ENCODE measurements at places on chromosomes 5 and 9.

GRCh38 chr5:139147483-139148087, 50.6 kb downstream of the SIL1 start:
- DNase-seq = peak; percentile 11

DNA sequence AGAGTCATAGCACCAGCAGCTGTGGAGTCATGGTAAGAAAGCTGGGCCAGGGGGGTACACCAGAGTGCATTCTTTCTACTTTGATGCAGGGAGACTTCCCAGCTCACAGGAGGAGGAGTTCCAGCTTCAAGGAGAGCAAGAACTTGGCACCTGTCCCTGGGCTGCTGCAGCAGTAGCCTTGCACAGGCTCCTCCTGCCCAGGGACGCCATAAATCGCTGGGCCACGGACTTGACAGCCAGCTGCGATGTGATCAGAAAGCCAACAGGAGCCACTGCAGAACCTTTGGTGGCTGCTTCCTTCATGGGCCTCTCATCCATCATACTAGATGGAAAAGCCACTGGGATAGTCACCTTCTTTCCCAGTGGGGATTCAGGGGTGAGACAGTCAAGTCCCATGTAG, 234.7 kb downstream of the NMUR2 start:
- no peak for DNase-seq

GRCh38 chr5:77076961-77077828, 9.9 kb downstream of the ZBED3 start:
- no peak for DNase-seq

DNA sequence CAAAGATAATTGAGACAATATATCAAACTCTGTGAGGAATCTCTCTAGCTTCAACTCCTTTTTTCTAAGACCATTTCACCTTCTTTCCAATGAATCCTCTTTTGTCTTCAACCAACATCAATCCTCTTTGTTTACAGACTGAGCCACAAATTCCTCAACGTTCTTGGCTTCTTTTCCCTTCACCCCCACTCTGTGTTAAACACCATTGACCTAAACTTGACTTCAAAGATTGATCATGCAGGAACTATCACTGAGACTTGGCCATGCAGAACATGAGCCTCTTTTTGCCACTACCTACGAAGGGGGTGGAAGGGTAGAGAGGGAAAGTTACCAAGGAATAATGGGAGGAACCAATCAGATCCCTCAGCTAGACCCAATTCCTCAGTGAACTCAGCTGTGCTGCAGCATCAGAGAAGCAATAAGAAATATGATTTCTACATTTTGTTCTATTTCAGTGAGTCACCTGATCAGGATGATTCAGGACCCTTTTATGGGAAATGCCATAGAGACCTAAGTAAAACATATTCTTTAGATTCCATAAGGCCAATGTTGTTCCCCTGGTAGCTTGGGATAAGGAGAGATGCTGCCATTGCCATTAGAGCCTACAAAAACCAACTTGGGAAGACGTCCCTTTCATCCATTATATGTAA, 187.7 kb upstream of the RGMB start:
- DNase-seq = no peak

DNA sequence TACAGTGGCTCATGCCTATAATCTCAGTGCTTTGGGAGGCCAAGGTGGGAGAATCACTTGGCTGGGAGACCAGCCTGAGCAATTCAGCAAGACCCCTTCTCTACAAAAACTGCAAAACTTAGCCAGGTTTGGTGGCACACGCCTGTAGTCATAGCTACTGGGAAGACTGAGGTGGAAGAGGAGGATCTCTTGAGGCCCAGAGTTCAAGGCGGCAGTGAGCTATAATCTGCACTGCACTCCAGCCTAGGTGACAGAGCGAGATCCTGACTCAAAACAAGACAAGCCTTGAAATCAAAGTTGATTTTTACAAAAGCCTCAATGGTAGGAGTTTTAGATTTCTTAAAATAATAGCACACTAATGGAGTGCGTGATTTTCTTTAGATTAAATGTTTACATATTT, 14.6 kb downstream of the UBE2D2 start:
- DNase-seq = no peak

- no peak for DNase-seq
Measured at GRCh38 chr9:11039006-11039405, 426.2 kb upstream of the PTPRD start.

- peak; percentile 57 for DNase-seq
Measured at GRCh38 chr5:109316634-109317033, 93.1 kb downstream of the PJA2 start.

- peak; percentile 33 for DNase-seq
Measured at GRCh38 chr9:134325096-134325812, 1.0 kb upstream of the RXRA start.

DNA sequence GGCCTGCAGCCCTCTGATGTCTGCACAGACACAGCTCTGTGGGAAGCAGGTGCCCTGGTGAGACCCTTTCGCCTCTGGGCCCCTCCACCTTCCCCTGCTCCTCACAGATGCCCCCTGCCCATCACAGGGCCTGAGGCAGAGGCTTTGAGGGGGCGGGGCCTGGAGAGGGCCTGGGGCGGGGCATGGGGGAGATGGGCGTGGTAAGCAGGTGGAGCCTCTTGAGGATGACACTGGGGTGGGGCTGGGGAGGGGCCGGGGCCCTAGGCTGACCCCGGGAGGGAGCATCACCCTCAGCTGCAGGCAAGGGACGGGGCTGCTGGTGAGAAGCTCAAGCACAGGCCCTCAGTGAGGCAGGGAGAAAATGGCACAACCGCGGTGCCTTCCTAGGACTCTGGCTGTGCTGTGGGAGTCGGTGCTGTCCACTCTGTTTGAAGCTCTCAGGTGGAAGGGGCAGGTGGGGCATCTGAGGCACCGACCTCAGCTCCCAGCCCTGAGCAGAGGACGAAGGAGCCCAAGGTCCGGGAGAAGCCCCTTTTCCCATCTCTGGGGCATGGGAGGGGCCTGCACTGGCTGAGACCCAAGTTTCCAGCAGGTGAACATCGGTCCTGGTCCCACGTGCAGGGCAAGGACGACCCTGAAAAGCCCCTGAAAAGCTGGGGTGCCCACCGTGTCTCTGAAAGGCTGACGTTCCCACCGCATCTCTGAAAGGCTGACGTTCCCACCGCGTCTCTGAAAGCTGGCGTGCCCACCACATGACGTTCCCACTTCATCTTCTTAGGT, 17.5 kb upstream of the SLC9A3 start:
- DNase-seq = no peak

- no peak for DNase-seq
Measured at GRCh38 chr5:115342590-115343377, 46.3 kb upstream of the CCDC112 start.

DNA sequence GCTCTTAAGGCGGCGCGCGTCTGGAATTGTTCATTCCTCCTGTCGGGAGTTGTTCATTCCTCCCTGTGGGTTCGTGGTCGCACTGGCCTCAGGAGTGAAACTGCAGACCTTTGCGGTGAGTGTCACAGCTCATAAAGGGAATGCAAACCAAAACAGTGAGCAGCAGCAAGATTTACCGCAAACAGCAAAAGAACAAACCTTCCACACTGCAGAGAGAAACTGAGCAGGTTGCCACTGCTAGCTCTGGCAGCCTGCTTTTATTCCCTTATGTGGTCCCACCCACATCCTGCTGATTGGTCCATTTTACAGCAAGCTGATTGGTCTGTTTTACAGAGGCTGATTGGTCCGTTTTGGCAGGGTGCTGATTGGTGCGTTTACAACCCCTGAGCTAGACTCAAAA, 1365.3 kb upstream of the WWC1 start:
- no peak for DNase-seq

GRCh38 chr9:124242331-124243194, 15.2 kb upstream of the NEK6 start:
- no peak for DNase-seq

DNA sequence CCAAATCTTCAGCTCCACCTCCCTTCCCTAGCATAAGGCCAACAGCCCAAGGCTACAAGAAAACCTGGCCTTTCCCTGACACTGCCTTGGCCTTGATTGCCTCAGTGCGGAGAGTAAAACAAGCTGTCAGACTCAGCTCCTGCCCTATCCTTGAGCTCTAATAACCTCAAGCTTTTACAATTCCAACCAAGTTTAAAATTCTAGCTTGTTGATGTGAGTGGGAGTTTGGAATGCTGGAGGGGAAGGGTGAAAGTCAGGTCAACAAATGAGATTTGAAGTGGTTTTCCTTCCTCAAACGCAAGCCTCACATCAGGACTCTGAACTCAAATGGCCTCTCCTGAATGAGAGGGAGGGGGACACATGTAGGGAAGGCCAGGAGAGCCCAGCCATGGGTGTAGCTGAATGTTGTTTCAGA, 197.0 kb upstream of the VLDLR start:
- DNase-seq = no peak

DNA sequence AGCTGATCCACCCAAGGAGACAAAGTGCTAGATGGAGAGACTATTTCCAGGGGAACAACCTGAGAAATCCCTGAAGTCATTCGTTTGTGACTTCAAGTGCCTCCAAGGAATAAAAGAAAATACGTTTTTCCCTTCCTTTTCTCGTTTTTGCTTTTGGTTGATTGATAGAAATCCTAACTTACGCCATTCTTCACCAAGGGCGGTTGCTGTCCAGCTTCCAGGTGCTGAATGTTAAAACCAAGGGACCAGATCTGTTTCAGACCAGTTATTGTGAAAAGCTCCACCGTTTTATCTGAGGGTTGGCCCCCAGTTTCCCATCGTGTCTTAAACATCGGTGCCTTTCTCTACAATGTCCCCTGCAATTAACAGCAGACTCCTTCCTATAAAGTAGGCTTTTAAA, 600.7 kb upstream of the SGCD start:
- DNase-seq = no peak

- DNase-seq = no peak
Measured at GRCh38 chr5:54902791-54903473, 82.5 kb downstream of the ESM1 start.

DNA sequence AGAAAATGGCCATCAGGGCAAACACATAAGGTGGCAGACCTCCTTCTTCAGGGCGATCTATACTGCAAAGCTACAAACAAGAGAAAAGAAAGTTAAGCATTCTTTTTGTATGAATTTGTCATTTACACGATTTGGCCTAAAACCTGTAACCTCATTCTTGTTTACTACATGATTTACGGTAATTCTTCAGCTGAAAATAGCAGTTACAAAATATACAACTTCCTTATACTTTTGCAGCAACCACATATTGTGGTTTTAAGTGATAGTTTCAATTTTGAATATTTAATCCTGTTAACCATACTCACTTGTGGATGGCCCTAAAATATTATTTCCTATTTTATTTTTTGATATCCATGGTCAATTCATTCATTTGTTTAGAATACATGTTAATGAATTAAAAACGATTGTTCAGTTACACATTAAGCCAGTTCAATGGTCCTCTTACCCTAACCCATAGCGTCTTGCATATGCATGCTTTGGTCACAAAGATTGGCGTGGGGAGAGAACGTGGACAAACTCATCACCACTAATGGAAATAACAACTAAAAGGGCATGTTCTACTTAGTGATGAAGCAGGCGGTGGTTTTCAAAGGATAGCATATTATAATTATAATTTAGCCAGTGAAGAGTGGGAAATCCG, 16.6 kb downstream of the TUT7 start:
- no peak for DNase-seq

DNA sequence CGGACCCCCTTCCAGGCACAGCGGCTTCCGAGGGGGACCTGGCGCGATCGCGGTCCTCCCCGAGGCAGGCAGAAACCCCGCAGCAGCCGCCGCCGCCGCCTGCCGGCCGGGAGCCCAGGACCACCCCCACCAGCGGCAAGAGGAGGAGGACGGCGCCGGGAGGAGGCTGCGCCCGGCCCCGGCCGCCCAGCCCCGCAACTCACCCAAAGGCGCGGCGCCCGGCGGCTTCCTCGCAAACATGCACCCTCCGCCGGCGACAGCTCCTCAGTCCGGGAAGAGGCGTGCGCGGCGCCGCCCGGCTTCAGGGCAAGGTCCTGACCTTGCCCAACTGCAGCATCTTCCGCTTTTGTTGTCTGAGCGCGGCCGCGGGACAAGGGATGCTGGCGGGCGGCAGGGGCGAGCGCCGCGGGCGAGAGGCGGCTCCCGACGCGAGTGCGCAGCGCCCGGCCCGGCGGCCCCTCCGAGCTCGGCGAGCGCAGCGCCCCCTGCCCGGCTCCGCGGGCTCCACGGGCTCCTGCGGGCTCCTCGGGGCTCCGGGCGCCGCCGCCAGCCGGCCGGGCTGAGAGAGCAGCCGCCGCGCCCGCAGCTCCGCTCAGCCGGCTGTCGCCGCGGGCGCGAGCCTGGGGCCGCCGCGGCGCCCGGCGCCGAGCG, 507 bp downstream of the CTNND2 start:
- no peak for DNase-seq

DNA sequence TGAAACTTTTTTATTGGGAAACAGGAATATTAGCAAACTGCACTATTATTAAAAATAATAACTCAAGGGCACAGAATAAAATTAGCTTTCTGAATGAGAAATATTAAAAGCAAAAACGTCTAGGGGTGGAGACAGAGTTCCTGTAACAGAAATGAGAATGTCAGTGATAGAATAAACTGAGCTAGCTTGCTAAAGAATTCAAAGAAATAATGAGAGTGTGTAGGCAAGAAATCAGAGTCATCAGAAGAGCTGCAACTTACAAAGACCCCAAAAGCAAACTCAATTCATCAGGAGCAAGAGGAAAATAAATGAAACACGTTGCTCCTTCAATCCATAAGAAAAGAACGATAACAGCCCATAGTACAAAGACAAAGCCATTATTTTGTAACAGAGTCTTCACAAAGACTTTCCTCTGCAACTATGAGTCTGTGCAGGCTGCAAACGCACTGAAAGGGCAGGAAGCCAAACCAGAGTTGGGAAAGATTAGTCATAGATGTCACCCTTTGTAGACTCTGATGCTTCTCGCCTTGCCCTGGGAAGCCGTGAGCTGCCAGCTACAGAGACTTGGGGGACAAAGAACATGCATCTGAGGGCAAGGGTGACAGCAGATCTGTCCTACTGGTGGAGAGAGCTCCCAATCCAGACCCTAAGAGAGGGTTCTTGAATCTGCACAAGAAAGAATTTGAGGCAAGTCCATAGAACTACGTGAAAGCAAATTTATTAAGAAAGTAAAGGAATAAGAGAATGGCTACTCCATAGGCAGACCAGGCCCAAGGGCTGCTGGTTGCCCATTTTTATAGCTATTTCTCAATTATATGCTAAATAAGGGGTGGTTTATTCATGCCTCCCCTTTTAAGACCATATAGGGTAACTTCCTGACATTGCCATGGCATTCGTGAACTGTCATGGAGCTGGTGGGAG, 40.8 kb downstream of the SHC3 start:
- peak; percentile 82 for DNase-seq

- DNase-seq = peak; percentile 77
Measured at GRCh38 chr5:147509710-147510651, at the start of gene DPYSL3. Gene DPYSL3, minus strand, starts transcription at chr5:147510068. Its CDS starts 210 bp downstream, at chr5:147509858.

- DNase-seq = no peak
Measured at GRCh38 chr9:124790301-124790700, 13.4 kb downstream of the OLFML2A start.

- DNase-seq = peak; percentile 60
Measured at GRCh38 chr5:83726912-83727311, 6.3 kb upstream of the HAPLN1 start.

- DNase-seq = no peak
Measured at GRCh38 chr9:136409557-136410455, 608 bp downstream of the ENTR1 start.

GRCh38 chr5:157004893-157005551, 42.0 kb upstream of the TIMD4 start:
- DNase-seq = peak; percentile 90

- no peak for DNase-seq
Measured at GRCh38 chr5:170747851-170748250, 35.7 kb upstream of the GABRP start.

- DNase-seq = no peak
Measured at GRCh38 chr9:97910357-97910756, 11.9 kb downstream of the TRMO start.
